ENCODE measurements at places on chromosomes 4 and X.

DNA sequence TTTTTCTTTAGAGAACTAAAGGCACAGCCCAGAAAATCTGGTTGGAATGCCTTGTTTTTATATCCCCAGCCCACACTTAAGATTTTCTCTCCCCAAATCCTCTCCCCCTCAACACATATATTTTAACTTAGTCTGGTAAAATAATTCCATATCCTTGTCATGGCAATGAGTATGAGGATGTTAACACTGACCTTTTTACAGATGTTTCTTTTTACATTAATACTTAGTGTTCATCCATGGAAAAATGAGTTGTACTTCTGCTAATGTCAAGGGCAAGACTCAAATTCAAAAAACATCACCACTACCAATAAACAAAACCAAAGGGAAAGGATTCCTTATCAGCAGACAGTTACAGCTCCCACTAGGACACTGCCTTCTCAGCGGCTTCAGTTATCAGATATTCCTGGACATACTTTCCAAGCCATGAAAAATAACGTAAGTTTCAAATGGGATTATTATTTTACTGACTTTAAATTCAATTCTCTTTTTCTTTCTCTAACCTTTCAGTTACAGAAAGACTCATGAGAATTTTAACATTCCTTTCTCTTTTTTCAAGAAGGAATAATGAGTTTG, 83.3 kb downstream of the RASL11B start:
- DNase-seq: no peak

DNA sequence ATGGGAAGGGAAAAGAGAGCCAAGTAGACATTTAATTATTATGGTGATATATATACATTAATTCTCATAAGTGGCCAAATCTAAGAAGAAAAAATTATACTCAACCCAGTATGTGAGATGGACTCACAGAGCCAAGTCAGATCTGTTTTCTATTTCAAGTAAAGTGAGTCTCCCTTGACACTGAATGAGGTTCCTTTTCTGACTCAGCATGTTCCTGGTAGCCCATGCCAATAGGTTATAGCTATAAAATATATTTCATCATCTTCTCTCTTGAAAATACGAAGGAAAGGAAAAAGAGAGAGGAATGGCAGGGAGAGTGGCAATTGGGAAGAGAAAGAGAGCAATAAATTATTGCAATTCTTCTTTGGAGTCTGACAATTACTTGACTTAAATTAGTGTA, 68.8 kb upstream of the GRIA2 start:
- no peak for DNase-seq

DNA sequence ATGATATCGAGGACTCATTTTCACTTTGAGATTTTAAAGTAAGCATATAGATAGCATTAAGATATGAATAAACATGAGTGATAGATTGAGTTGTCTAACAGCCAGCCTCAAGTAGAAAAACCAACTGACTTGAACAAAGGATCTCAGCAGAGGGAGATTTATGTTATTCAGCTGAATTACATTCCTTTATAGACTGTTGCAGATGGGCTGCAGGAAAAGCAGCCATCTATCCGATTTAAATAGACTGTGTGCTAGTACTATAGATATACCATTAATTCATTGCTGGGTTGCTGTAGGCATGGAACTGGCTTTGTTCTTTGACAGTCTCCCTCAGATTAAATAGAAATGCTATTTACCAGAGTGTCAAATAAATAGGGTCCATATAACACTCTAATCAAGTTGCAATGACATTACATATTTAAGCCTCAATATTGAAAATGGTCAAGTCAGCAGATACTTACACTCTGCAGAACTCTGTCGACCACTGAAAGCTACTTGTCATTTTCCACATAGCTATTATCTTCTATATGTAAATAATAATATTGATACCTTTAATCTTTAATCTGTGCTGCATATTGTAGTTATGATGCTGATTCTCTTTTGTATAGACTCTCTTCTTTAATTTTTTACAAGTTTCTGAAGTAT, 750.8 kb downstream of the CENPC start:
- DNase-seq: no peak

DNA sequence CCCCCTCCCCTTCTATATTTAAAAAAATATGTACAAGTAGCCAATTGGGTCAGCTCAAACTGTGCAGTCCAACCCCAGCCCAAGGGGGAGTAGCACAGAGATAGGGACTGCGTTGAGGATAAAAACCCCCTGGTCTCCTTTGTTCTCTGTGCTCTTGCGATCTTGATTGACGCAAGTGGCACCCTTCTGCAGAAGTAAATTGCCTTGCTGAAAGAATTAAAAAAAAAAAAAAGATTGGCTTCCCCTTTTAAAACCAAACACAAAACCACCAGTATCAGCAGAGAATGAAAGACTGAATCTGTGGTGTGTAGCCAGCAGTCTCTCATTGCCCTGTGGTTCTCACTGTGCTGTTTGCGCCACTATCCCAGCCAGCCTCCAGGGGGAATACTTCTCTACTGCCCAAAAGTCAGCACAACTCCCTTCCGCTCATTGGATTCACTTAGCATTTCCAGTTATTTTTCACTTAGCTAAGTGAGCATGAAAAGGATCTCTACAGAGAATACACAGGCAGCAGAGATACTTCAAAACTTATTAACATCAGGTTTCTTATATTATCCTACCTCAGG, 29.7 kb downstream of the MANBA start:
- peak; percentile 40 for DNase-seq

GRCh38 chr4:104967034-104967401, 179.7 kb upstream of the TET2 start:
- DNase-seq: no peak

DNA sequence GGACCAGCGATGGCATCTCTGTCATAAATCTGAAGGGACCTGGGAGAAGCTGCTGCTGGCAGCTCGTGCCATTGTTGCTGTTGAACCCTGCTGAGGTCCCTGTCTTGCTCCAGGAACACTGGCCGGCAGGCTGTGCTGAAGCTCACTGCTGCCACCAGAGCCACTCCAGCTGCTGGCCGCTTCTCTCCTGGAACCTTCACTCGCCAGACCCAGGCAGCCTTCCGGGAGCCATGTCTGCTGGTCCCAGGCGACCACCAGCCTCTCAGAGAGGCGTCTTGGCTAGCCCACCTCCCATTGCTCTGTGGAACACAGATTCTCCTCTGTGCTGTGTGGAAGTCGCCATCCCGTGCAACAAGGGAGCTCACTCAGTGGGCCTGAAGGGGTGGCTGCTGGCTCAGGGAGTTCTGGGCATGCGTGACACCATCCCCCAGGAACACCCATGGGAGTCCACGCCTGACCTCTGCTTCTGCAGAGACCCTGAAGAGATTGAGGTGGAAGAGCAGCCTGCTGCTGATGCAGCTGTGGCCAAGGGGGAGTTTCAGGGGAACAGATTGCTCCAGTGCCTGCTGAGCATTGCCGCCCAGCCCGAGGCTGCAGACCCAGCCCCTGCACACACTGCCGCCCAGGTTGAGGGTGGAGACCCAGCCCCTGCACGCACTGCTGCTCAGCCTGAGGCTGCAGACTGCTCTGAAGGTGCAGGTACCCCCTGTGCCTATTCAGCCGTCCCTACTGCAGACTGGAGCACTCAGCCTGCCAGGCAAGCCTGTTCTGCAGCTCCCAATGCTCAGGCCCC, 33.1 kb upstream of the CYP4V2 start:
- DNase-seq: no peak

GRCh38 chr4:2163311-2163821, 78.6 kb downstream of the HAUS3 start:
- no peak for DNase-seq

GRCh38 chr4:163672751-163673150, 178.3 kb downstream of the TMA16 start:
- DNase-seq: no peak

DNA sequence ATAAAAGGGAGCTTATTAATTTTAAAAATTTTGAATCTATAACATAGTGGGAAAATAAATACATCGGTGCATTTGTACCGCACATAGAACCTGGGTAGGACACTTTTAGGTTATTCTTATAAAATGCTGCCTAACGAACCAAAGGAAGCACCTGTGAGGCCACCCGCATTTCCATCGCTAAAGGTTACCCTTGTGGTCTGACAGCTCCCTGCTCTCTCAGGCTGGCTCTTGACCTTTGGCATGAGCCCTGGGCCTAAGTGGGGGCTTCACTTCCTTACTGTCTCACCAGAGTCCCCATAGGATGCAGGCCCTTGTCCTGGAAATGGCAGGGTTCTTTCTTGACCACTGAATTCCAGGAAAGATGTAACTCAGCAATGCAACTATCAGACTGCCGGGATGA, 46.0 kb downstream of the HADH start:
- no peak for DNase-seq

- DNase-seq: no peak
Observed at GRCh38 chr4:76998251-76998901, 48.8 kb downstream of the SEPTIN11 start.

GRCh38 chr4:83323136-83323535, 11.5 kb downstream of the HPSE start:
- DNase-seq: no peak

GRCh38 chr4:8301851-8302730, 32.5 kb downstream of the HTRA3 start:
- DNase-seq: no peak

- DNase-seq: no peak
Observed at GRCh38 chr4:87445964-87446363, 23.6 kb downstream of the NUDT9 start.

GRCh38 chr4:113278324-113278934, 229.0 kb downstream of the ANK2 start:
- DNase-seq: peak; percentile 83

GRCh38 chr4:113636877-113637276, 124.7 kb downstream of the CAMK2D start:
- no peak for DNase-seq

GRCh38 chrX:5842601-5843000, 386.1 kb downstream of the NLGN4X start:
- DNase-seq: no peak

DNA sequence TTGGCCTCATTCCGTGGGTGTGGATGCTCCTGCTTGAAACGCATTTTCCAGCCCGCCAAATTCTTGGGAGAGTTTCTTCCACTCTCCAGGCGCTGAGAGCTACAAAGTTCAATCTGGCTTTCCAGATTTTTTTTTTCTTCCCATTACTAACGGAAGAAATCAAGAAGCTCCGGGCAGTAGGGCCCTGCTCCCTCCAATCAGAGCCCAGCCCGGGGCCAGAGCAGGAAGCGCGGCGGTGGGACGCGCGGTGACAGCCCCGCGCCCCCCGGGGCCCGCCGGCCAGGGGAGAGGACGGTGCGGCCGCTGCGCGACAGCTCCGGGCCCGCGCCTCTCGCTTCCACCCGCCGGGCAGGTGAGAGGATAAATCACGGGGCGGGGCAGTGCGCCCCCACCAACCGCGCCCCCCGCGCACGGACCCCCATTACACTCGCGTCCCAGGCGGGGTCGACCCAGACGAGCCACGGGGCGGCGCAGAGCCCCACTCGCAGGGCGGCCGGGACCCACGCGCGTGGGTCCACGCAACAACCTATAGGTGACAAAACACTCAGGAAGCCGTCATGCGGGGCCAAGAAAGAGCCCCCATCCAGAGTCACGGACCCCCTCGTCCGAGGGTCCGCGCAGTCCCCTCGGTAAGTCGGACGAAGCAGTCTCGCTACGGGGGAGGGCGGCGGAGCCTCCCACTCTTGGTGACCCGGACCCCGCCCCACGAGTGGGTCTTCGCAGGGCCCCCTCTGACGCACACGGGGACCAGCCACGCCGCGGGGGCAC, 868 bp downstream of the AFAP1 start:
- peak; percentile 60 for DNase-seq

- no peak for DNase-seq
Observed at GRCh38 chr4:71230271-71231128, 108.3 kb upstream of the SLC4A4 start.

DNA sequence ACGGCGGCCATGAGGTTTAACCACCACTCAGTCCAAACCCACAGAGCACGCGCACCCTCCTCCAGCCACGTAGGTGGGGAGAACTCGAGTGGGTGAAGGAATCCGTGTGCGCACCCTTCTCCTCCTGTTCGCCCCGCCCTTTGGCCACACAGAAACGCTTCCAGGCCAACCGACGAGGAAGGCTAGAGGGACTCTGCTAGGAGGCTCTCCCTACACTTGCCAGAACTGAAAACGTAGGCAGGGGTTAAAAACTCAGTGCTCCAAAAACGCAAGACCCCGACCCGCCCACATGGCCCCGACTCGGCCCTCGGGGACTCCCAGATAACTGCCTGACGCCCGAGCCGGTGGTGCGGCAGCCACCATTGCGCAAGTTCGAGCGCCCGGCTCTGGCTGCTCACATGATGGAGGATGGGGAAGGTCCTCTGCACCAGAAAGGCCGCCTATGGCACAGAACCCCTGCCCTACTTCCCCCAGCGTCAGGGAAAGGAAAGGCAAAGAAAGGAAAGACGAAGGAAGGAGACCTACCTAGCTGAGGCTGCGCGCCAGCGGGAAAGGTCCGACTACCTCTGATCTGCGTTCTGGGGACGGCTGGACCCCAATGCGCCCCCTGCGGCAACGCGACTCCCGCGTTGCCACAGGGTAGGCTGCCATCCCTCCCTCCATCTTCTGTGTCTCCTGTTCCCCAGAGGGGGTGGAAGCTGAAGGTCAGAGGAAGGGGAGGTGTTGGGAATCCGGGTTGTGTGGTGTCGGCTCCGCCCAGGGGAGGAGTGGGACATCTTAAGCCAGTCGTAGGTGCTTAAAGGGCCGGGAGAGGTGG, 201.9 kb upstream of the AGTR2 start:
- DNase-seq: peak; percentile 76

DNA sequence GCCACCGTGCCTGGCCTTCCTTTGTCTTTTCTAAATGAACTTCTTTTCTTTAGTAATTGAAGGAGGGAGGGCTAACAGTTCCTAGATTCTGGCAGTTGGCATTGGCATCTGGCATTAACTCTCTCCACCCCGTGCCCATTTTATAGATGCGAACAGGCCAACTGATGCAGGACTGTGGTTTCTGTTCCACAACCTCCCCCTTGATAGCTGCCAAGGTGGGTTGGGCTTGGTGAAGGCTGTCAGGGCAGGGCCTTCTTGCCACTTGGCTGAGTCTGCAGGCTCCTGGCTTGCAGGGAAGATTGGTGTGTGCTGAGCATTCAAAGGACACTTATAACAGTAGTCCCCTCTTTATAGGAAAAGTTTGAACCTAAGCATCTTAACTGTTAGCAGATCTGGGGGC, 4.3 kb downstream of the SOWAHD start:
- DNase-seq: no peak

DNA sequence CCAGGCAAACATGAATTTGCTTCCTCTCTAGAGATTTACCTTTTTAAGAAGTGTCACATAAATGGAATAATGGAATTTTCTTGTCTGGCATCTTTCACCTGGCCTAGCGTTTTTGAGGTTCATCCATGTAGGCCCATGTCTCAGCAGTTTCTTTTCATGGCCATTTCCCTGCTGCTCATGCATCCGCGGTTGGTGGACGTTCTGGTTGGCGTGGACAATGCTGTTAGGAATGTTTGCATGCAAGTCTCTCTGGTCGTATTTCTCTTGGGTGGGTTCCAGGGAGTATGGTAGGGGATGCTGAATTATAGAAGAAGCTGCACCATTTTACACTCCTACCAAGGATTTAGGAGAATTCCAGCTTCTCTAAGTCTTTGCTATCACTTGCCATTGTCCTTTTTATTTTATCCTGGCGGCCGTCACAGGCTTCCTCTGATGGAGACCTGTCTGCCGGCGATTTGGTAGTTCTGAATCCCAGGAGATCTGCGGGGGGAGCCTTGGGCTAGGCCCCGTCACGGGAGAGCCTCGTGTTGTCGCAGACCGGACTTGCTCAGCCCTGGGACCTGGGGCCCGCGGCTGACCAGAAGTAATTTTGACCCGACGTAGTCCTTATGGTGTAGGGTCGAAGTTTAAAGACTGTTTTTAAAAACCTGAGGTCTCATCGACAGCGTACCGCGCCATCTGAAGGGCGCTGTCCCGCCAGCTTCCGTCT, 56.9 kb upstream of the TADA2B start:
- no peak for DNase-seq

GRCh38 chr4:102143433-102143832, 201.8 kb downstream of the SLC39A8 start:
- no peak for DNase-seq

All from iPS-NIHi11 (cell line).